ENCODE measurements at places on chromosomes 4 and X. TPM values are rescaled to one million over a fixed set of nuclear protein-coding genes. Genes with fewer than 3 reads are reported as not detected.

DNA sequence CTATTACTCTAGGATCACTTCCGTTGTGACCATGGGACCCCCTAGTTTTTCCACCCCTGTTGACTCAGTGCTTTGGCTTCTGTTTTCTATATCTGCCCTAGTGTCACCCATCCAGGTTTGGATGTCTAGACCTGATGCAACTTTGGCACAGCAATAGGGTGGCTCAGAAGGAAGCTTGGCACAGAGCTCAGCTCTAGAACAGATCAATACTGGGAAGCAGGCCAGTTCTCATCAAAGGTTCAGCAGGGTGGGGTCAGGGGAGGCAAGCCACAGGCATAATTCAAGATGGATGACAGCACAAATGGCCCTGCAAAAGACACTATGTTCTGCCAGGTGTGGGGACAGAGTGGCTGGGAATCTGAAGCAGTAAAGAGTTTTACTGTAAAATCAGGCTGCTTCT is 74.2 kb upstream of the EGFL6 start:
- no peaks in the 10 kb centered on the region for H3K36me3 ChIP-seq
- no peaks in the 10 kb centered on the region for H3K27me3 ChIP-seq
- H3K4me1 ChIP-seq: no peaks in the 10 kb centered on the region

DNA sequence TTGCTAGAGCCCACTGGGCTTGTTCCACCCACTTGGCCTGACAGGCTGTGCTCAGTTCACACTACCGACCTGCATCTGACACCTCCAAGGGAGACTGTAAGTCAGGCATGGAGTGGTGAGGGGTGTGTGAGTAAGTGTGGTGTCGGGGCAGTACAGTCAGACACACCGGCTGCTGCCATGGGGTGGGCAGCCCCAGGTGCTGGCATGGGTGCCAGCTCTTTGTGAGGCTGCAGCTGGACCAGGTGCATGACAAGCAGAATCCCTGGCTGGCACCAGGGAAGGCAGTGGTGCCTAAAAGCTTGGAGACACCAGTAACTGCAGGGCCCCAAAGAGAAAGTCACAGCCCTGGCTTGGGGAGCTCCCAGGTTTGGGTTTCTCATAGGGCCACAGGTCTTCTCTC is 665.0 kb downstream of the SH3BGRL start:
- no peaks in the 10 kb centered on the region for H3K36me3 ChIP-seq
- DNase-seq: no peak
- no peak overlapping the region for H3K4me3 ChIP-seq

Gene CORIN
- not detected for total RNA-seq

DNA sequence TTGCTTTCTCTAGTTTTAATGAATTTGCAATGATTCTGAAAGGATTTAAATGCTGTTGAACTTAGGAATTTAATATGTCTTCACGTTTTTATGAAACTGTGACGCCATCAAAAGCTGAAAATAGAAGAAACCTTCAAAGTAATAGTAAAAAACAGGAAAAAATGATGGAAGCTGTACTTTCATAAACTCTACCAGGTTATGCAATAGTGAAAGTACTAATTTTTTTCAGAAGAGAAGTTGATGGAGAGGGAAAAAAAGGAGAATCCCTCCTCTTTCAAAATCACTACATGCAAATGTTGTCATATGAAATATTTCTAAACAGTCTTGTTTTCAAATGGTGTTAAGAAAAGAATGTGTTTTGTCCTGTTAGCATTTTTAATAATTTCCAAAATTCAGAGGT is 73.6 kb downstream of the ZNF330 start:
- H3K4me1 ChIP-seq: no peaks in the 10 kb centered on the region
- DNase-seq: no peak
- H3K27ac ChIP-seq: no peak overlapping the region
- no peak overlapping the region for H3K4me3 ChIP-seq

- H3K27ac ChIP-seq: no peak overlapping the region
- no peaks in the 10 kb centered on the region for H3K27me3 ChIP-seq
- H3K36me3 ChIP-seq: no peaks in the 10 kb centered on the region
- H3K4me1 ChIP-seq: no peaks in the 10 kb centered on the region
- no peak overlapping the region for H3K4me3 ChIP-seq
Observed at GRCh38 chrX:9221781-9222180, 187.9 kb upstream of the FAM9B start.

- H3K4me3 ChIP-seq: no peak overlapping the region
- H3K4me1 ChIP-seq: no peaks in the 10 kb centered on the region
- H3K36me3 ChIP-seq: no peaks in the 10 kb centered on the region
- peaks cover 3% of the 10 kb centered on the region for H3K27me3 ChIP-seq
- no peak overlapping the region for H3K27ac ChIP-seq
Observed at GRCh38 chr4:3783693-3784306, 17.6 kb downstream of the ADRA2C start.

- no peaks in the 10 kb centered on the region for H3K27me3 ChIP-seq
- no peak overlapping the region for H3K27ac ChIP-seq
- no peak for DNase-seq
Observed at GRCh38 chr4:142085513-142086292, 449.3 kb downstream of the IL15 start.

- H3K4me1 ChIP-seq: no peaks in the 10 kb centered on the region
- H3K27me3 ChIP-seq: no peaks in the 10 kb centered on the region
- no peak for DNase-seq
- H3K36me3 ChIP-seq: no peaks in the 10 kb centered on the region
- no peak overlapping the region for H3K4me3 ChIP-seq
Observed at GRCh38 chrX:101071582-101071981, 7.1 kb upstream of the TMEM35A start.

- H3K27ac ChIP-seq: no peak overlapping the region
- H3K4me1 ChIP-seq: peaks cover 41% of the 10 kb centered on the region
- no peak for DNase-seq
- no peaks in the 10 kb centered on the region for H3K27me3 ChIP-seq
- no peaks in the 10 kb centered on the region for H3K36me3 ChIP-seq
Observed at GRCh38 chr4:113144091-113144490, 94.6 kb downstream of the ANK2 start.

Gene PNMA6A
- total RNA-seq: not detected

DNA sequence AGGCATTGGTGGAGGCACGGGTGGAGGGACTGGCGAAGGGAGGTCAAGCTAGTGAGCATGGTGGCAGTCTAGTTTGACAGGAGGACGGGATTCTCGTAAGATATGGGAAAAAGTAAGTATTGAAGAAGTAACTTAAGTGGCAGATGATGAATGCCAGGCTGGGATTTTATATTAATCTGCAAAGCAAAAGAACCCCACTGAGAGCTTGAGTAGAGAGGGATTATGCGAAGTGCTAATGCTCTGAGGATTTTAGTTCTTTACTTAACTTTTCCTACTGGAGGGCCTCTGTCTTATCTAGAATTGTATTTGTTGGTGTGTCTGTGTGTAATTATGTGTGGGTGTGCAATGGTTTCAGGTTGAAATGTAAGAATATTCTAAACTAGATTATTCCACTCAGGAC is 327.9 kb downstream of the FAT4 start:
- H3K27me3 ChIP-seq: no peaks in the 10 kb centered on the region
- no peak for DNase-seq
- no peaks in the 10 kb centered on the region for H3K4me1 ChIP-seq
- no peak overlapping the region for H3K27ac ChIP-seq
- H3K4me3 ChIP-seq: no peak overlapping the region

GRCh38 chr4:8112036-8112576 is 46.5 kb downstream of the ABLIM2 start:
- no peak overlapping the region for H3K4me3 ChIP-seq
- H3K27me3 ChIP-seq: peaks cover 51% of the 10 kb centered on the region
- H3K4me1 ChIP-seq: no peaks in the 10 kb centered on the region
- DNase-seq: no peak
- H3K27ac ChIP-seq: no peak overlapping the region

Gene HS3ST1
- total RNA-seq: not detected

Gene CDS1
- not detected for total RNA-seq

Data from SJSA1 (cell line).